Peyer's patch (tissue), 4 donors: ENCODE measurements at places on chromosomes 11 and 22. TPM values are rescaled to one million over a fixed set of nuclear protein-coding genes. Genes with fewer than 3 reads are reported as not detected.

The LRRN4CL gene
- 7.9 TPM for total RNA-seq

The AMBRA1 gene
- 36.6 TPM for total RNA-seq

- H3K4me3 ChIP-seq, result no peak overlapping the region
- no peaks in the 10 kb centered on the region for H3K4me1 ChIP-seq
- no peaks in the 10 kb centered on the region for H3K36me3 ChIP-seq
- H3K27ac ChIP-seq, result no peak overlapping the region
- DNase-seq, result no peak
These were observed 352.9 kb upstream of the DDI1 start for GRCh38 chr11:103683576-103683975.

GRCh38 chr11:34707462-34707840, 86.6 kb downstream of the EHF start:
- H3K27ac ChIP-seq, result no peak overlapping the region
- H3K27me3 ChIP-seq, result no peaks in the 10 kb centered on the region
- DNase-seq, result no peak
- H3K36me3 ChIP-seq, result no peaks in the 10 kb centered on the region
- H3K4me1 ChIP-seq, result no peaks in the 10 kb centered on the region

DNA sequence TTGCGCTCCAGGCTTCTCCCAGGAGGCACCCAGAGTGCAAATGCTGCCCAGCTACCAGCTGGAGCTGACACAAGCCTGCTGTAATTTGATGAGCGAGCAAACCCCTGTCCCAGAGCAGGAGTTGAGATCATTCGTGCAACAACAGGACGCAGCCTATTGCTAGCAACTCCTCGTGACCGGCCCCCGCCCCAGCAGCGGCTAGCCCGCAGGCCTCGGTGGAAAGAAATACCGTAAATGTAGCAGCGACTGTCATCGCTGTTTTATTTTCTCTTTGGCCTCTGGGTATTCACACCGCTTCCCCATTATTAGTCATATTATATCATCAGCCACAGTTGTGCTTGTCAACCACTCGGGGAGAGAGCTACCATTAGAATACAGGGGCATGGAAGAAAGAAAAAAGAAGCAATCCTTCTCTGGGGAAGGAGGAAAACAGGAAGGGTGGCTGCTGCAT, 59.2 kb upstream of the ATXN10 start:
- no peaks in the 10 kb centered on the region for H3K4me1 ChIP-seq
- H3K36me3 ChIP-seq, result no peaks in the 10 kb centered on the region
- H3K4me3 ChIP-seq, result no peak overlapping the region

GRCh38 chr22:48092866-48093265, 1330.4 kb downstream of the TBC1D22A start:
- H3K27me3 ChIP-seq, result no peaks in the 10 kb centered on the region
- no peak for DNase-seq
- no peaks in the 10 kb centered on the region for H3K36me3 ChIP-seq
- H3K27ac ChIP-seq, result no peak overlapping the region
- no peaks in the 10 kb centered on the region for H3K4me1 ChIP-seq

GRCh38 chr22:37470087-37470445, 16.1 kb downstream of the MFNG start:
- H3K4me3 ChIP-seq, result no peak overlapping the region
- no peak for DNase-seq
- no peak overlapping the region for H3K27ac ChIP-seq

The PGA5 gene
- total RNA-seq, result not detected

DNA sequence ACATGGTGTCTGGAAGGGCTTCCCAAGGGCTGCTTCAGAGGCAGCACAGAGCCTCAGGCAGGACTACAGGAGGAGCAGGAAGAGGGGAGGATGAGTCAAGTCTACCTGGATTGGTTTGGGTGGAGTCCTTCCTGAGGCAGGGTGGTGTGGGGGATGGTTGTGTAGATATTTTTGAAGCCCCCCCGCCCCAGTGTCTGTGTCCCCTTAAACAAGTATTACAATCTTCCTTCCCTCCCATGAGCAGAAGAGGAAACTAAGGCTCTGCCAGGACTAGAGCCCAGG, 34.7 kb upstream of the FCHSD2 start:
- H3K27me3 ChIP-seq, result no peaks in the 10 kb centered on the region
- no peak overlapping the region for H3K4me3 ChIP-seq
- no peak for DNase-seq
- peak overlapping the region; percentile 19 for H3K27ac ChIP-seq
- no peaks in the 10 kb centered on the region for H3K36me3 ChIP-seq
- H3K4me1 ChIP-seq, result no peaks in the 10 kb centered on the region

DNA sequence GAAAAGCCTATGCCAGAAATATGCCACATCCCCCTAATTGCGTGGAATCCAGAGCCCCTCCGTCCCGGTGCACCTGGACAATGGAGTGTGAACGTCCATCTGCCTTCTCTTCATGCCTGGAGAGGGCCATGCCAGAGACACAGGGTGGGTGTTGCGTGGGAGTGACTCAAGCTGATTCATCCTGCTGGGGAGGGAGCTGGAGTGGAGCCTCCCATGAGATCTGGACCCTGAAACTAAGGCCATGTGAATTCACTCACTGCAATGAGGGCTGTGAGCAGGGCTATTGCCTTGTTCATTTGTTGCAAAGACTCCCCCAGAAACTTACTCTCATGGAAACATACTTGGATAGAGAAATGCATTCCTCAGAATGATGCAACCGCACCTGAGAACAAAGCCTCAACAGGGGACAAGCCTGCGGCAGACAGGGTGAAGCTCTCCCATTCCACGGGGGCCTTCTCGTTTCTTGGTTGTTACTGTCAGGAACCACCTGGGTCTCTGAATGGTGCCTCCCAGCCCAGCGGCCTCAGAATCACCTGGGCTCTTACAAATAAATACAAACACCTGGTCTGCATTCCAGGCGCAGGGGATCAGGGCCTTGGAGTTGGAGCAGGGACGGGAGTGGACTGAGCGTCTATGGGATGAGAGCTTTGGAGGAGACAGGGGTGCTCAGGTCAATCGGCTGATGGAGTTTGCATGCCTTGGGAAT, 1031.2 kb downstream of the BRD1 start:
- H3K4me3 ChIP-seq, result no peak overlapping the region
- no peaks in the 10 kb centered on the region for H3K36me3 ChIP-seq
- no peaks in the 10 kb centered on the region for H3K4me1 ChIP-seq
- no peak for DNase-seq
- no peak overlapping the region for H3K27ac ChIP-seq

DNA sequence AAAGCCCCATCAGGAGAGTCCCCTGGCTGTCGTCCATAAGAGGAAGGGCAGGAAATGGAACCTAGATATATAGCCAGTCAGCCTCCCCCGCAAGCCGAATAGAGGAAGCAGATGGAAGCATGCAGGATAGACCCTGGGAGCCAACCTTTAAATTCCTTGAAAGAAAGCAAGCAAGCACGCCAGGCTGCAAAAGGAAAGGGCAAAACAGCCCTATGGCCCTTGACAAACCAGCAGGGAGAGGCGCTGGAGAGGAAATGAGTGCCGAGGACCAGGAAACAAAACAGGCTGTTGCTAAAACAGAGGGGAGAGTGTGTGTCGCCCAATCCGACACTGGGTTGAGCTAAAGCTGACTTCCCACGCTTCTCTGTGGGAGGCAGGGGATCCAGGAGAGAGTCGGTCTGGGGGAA, 203.5 kb upstream of the MTNR1B start:
- H3K36me3 ChIP-seq, result no peaks in the 10 kb centered on the region
- H3K27me3 ChIP-seq, result no peaks in the 10 kb centered on the region
- no peaks in the 10 kb centered on the region for H3K4me1 ChIP-seq

GRCh38 chr11:17805873-17806272, 71.3 kb downstream of the KCNC1 start:
- no peaks in the 10 kb centered on the region for H3K4me1 ChIP-seq
- DNase-seq, result no peak

DNA sequence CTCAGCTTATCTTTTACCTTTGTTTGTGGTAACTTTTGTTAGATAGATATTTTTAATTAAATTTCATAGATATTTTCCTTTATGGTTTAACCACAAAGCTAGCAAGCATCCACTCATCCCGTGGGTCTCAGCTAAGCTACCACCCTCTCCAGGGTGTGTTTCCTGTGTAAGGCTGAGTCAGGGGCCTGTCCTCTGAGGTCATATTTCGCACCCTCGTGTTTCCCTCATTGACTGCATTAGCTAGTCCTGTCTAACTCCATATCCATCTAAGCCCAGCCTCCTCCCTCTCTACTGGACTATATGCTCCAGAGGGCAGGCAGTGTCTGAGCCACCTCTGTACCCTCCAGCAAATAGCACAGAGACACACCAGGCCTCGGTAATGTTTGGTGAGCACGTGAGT, 16.7 kb downstream of the XRRA1 start:
- H3K4me1 ChIP-seq, result no peaks in the 10 kb centered on the region
- H3K36me3 ChIP-seq, result no peaks in the 10 kb centered on the region
- H3K4me3 ChIP-seq, result no peak overlapping the region
- H3K27ac ChIP-seq, result no peak overlapping the region
- no peak for DNase-seq

The TREH gene
- total RNA-seq, result 18.9 TPM

The ZP1 gene
- total RNA-seq, result not detected

GRCh38 chr11:114921697-114922096, 243.4 kb downstream of the NXPE2 start:
- DNase-seq, result no peak
- no peak overlapping the region for H3K4me3 ChIP-seq
- H3K27ac ChIP-seq, result no peak overlapping the region
- H3K27me3 ChIP-seq, result no peaks in the 10 kb centered on the region

DNA sequence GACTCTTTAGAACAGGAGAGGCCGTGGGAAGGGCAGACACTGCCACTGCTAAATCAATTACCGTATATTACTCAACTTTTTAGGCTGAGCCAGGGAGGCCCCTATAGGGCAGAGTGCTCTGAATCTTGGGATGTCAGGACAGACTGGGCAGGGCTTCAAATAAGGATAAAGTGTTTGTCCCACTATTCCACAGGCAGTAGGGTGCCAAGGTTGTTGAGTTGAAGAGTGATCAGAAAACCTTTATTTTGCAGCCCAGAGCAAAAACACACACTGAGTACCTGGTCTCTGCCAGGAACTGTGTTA, 1.6 kb upstream of the B4GAT1 start:
- no peak overlapping the region for H3K4me3 ChIP-seq
- peak overlapping the region; percentile 99 for H3K27ac ChIP-seq
- no peaks in the 10 kb centered on the region for H3K36me3 ChIP-seq

The KLHL35 gene
- not detected for total RNA-seq

The TYMP gene
- 93.9 TPM for total RNA-seq

DNA sequence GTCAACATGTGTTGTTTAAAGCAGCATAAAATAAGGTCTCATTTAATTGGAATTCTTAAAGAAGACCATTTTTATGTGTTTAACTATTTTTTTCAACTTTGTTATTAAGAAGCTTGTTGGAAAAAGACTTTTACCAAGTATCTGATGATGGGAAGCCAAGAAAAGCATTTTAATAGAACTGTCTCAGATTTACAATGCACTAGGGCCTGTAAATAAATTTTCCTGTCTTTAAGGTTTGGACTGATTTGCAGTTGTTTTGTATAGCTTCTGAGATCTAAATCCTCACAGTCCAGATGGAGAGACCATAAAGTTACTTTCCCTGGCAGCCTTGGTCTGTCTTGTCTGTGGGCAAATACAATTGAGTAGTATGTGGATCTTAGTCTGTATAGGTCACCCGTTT, 41.6 kb downstream of the EXT2 start:
- H3K36me3 ChIP-seq, result no peaks in the 10 kb centered on the region
- no peaks in the 10 kb centered on the region for H3K4me1 ChIP-seq
- no peak overlapping the region for H3K4me3 ChIP-seq
- DNase-seq, result no peak
